ENCODE measurements at places on chromosomes 11 and 22.

DNA sequence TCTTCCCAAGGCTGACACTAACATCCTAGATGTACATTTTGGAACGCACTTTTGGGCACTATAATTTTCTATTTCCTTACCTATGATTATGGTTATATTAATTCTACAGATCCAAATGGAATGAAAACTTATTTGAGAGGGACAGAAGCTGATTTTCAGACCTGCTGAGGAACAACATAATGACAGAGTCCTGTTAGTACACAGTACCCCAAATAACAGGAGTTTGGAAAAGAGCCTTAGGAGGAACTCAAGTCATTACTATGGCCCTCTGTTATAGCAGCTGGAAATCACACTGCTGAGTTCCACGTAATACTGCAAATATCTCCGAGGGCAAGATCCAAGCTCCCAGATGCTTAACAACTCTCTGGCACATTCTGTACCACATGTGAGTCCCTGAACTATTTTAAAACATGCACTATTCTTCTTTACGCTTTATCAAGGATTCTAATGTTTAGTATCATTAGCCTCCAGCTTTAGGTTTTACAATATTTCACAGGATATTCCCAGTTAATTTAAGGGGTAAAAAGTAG lies 1027.7 kb upstream of the CCDC90B start:
- H3K4me1 ChIP-seq: no peaks in the 10 kb centered on the region
- DNase-seq: no peak
- no peak overlapping the region for H3K27ac ChIP-seq
- H3K27me3 ChIP-seq: no peaks in the 10 kb centered on the region

GRCh38 chr22:49656291-49656851 lies 171.3 kb downstream of the BRD1 start:
- H3K27ac ChIP-seq: no peak overlapping the region
- H3K27me3 ChIP-seq: no peaks in the 10 kb centered on the region
- no peak for DNase-seq
- H3K4me3 ChIP-seq: no peak overlapping the region

DNA sequence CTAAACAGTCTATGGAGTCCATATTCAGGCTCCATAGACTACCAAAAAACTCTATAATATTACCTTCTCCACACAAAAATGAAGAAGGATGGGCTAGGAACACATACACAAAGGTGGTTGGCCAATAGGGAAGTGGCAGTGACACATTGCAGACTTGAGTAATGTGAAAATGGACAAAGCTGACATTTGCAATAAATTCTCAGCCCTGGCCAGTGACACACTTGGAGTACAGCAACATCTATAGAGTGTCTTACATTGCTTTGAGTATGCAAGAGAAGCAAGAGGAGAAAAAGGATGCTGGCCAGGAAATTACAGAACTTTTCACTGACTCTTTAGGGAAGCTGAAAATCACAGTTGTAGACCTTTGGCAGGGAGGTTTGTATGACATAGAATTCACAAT lies 7.3 kb upstream of the OR52W1 start:
- no peaks in the 10 kb centered on the region for H3K4me1 ChIP-seq
- no peaks in the 10 kb centered on the region for H3K27me3 ChIP-seq
- H3K27ac ChIP-seq: no peak overlapping the region
- H3K36me3 ChIP-seq: no peaks in the 10 kb centered on the region
- H3K4me3 ChIP-seq: no peak overlapping the region

DNA sequence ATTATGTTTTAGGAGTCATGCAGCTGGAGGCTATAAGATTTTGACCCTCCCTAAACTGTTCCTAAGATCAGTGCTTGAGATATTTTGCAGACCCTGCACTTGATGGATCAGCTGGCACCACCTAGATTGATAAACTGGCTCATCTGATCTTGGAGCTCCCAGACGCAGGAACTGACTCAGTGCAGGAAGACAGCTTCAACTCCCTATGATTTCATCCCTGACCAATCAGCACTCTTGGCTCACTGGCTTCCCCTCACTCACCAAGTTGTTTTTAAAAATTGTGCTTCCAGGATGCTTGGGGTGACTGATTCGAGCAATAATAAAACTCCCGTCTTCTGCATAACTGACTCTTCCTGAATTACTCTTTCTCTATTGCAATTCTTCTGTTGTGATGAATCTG lies 637.5 kb upstream of the FAT3 start:
- no peak overlapping the region for H3K4me3 ChIP-seq
- H3K4me1 ChIP-seq: no peaks in the 10 kb centered on the region
- no peaks in the 10 kb centered on the region for H3K27me3 ChIP-seq

- peaks cover 29% of the 10 kb centered on the region for H3K4me1 ChIP-seq
- no peaks in the 10 kb centered on the region for H3K36me3 ChIP-seq
- DNase-seq: peak; percentile 93
Observed at GRCh38 chr11:62400760-62401159, 18.1 kb upstream of the SCGB1A1 start.

DNA sequence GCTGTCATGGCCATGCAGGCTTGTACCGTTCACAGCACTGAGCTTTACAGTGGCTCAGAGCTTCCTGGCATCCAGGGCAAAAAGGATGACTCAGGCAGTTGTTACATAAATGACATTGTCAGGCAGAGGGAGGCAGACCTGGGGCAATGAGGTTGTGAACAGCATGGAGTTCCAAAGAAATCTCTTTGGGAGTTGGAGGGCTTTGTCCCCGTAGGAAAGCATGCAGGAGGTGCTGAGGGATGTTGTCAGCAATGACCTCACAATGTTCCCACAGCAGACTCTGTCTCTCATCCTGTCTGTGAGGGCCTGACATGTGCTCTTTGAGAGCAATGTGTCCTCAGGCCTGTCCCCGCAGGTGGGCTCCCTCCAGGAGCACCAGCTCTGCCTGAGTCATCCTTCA lies 25.9 kb upstream of the PDE2A start:
- H3K27me3 ChIP-seq: no peaks in the 10 kb centered on the region
- no peak overlapping the region for H3K27ac ChIP-seq
- H3K4me1 ChIP-seq: peaks cover 9% of the 10 kb centered on the region
- peaks cover 50% of the 10 kb centered on the region for H3K36me3 ChIP-seq
- DNase-seq: no peak

- no peak overlapping the region for H3K27ac ChIP-seq
- DNase-seq: no peak
- H3K36me3 ChIP-seq: peaks cover 11% of the 10 kb centered on the region
- H3K4me1 ChIP-seq: peaks cover 6% of the 10 kb centered on the region
- no peaks in the 10 kb centered on the region for H3K27me3 ChIP-seq
Observed at GRCh38 chr11:64932324-64932723, 3.4 kb downstream of the GPHA2 start.

GRCh38 chr11:74532501-74533246 lies 39.1 kb upstream of the LIPT2 start:
- no peak overlapping the region for H3K4me3 ChIP-seq
- H3K36me3 ChIP-seq: no peaks in the 10 kb centered on the region
- H3K27ac ChIP-seq: no peak overlapping the region
- no peak for DNase-seq
- H3K4me1 ChIP-seq: no peaks in the 10 kb centered on the region

GRCh38 chr11:44591557-44591956 lies 26.1 kb downstream of the CD82 start:
- H3K27me3 ChIP-seq: no peaks in the 10 kb centered on the region
- no peak for DNase-seq
- H3K36me3 ChIP-seq: no peaks in the 10 kb centered on the region
- H3K4me3 ChIP-seq: no peak overlapping the region
